ENCODE measurements at places on chromosomes 3 and 15. TPM values are rescaled to one million over a fixed set of nuclear protein-coding genes. Genes with fewer than 3 reads are reported as not detected.
A peak's percentile ranks its signal among the peaks of the same experiment; 100 is the strongest.

Gene C3orf70
- total RNA-seq: 26.4 TPM

- peaks cover 21% of the 10 kb centered on the region for H3K27me3 ChIP-seq
- DNase-seq: no peak
- no peak overlapping the region for H3K27ac ChIP-seq
- no peaks in the 10 kb centered on the region for H3K36me3 ChIP-seq
- H3K4me3 ChIP-seq: no peak overlapping the region
Measured at GRCh38 chr15:73930790-73931281, 4.6 kb downstream of the LOXL1 start.

- H3K4me1 ChIP-seq: peaks cover 35% of the 10 kb centered on the region
- peaks cover 6% of the 10 kb centered on the region for H3K36me3 ChIP-seq
- H3K27ac ChIP-seq: peak overlapping the region; percentile 0
- H3K27me3 ChIP-seq: no peaks in the 10 kb centered on the region
- DNase-seq: no peak
Measured at GRCh38 chr15:90004671-90005070, 3.5 kb downstream of the ZNF710 start.

DNA sequence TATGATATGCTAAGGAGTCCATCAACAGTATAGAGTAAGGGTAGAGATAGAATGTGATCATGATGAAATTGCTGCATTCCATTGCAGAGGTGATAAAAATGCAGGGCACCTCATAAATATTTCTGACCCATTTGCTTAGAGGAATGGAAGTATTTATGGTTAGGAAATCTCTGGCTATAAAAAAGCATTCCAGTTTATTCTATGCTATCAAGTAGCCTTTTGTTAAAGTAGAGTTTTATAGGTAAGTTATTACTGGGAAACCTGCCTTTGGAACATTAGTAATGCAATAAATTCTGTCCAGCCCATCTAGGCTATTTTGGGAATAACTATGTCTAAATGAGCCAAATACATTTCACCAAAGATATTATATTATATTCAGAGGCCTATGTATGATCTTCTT is 19.8 kb upstream of the STRIT1 start:
- H3K27me3 ChIP-seq: no peaks in the 10 kb centered on the region
- no peaks in the 10 kb centered on the region for H3K4me1 ChIP-seq
- no peak overlapping the region for H3K4me3 ChIP-seq

DNA sequence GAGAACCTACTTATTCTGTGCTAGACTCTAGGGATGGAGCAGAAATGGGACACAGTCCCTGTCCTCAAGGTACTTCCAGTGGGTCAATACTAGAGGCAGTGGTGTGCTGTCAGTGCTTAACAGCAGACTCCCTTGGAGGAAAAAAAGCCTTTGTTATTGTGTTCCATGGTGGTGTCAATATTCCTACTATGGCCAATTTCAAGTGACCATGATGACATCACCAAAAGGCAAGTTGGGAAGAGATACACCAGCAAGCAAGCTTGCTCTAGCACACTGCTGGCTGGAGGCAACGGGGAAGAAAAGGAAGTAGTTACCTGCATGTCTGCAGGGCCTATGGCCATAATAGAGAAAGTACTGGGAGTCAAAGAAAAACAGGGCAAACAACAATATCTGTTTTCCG is 89.6 kb upstream of the ETV5 start:
- H3K27ac ChIP-seq: no peak overlapping the region
- peaks cover 15% of the 10 kb centered on the region for H3K27me3 ChIP-seq
- DNase-seq: no peak
- H3K4me3 ChIP-seq: no peak overlapping the region

Gene TMEM158
- total RNA-seq: 4.8 TPM

Gene IL17RB
- 8.4 TPM for total RNA-seq

Gene CDC25A
- total RNA-seq: 7.4 TPM

Gene CCDC54
- 0.30 TPM for total RNA-seq

Gene AP3B2
- 36.4 TPM for total RNA-seq

GRCh38 chr3:24683633-24684384 is 189.2 kb upstream of the THRB start:
- DNase-seq: peak; percentile 92
- no peak overlapping the region for H3K27ac ChIP-seq
- H3K4me1 ChIP-seq: no peaks in the 10 kb centered on the region
- H3K27me3 ChIP-seq: no peaks in the 10 kb centered on the region
- H3K4me3 ChIP-seq: no peak overlapping the region
- H3K36me3 ChIP-seq: no peaks in the 10 kb centered on the region

- no peaks in the 10 kb centered on the region for H3K4me1 ChIP-seq
- DNase-seq: no peak
- no peak overlapping the region for H3K27ac ChIP-seq
- H3K27me3 ChIP-seq: no peaks in the 10 kb centered on the region
Measured at GRCh38 chr3:106510206-106510605, 641.4 kb upstream of the CBLB start.

- H3K4me3 ChIP-seq: no peak overlapping the region
- H3K4me1 ChIP-seq: peaks cover 44% of the 10 kb centered on the region
- peak; percentile 82 for DNase-seq
- H3K27ac ChIP-seq: no peak overlapping the region
- peaks cover 3% of the 10 kb centered on the region for H3K27me3 ChIP-seq
- H3K36me3 ChIP-seq: no peaks in the 10 kb centered on the region
Measured at GRCh38 chr3:13650210-13651056, 101.5 kb downstream of the FBLN2 start.

GRCh38 chr15:90814191-90814821 is 54.1 kb upstream of the FURIN start:
- H3K4me1 ChIP-seq: peaks cover 31% of the 10 kb centered on the region
- no peaks in the 10 kb centered on the region for H3K36me3 ChIP-seq
- H3K4me3 ChIP-seq: no peak overlapping the region
- no peaks in the 10 kb centered on the region for H3K27me3 ChIP-seq
- peak overlapping the region; percentile 33 for H3K27ac ChIP-seq
- no peak for DNase-seq

Gene MYRIP
- total RNA-seq: 16.6 TPM

GRCh38 chr3:34365231-34365630 is 566.8 kb downstream of the PDCD6IP start:
- no peak for DNase-seq
- no peaks in the 10 kb centered on the region for H3K36me3 ChIP-seq

- no peaks in the 10 kb centered on the region for H3K4me1 ChIP-seq
- no peak for DNase-seq
- no peak overlapping the region for H3K27ac ChIP-seq
Measured at GRCh38 chr3:110664148-110664547, 407.5 kb upstream of the NECTIN3 start.

- no peak overlapping the region for H3K27ac ChIP-seq
- peaks cover 56% of the 10 kb centered on the region for H3K36me3 ChIP-seq
- DNase-seq: no peak
Measured at GRCh38 chr3:126023390-126023789, 54.4 kb downstream of the ROPN1B start.

Gene TRPM1
- total RNA-seq: 0.10 TPM

Gene PPCDC
- total RNA-seq: 6.3 TPM

Gene GOLGA8T
- 1.1 TPM for total RNA-seq

Gene IMPG2
- total RNA-seq: 3.1 TPM

- H3K27ac ChIP-seq: no peak overlapping the region
- no peak for DNase-seq
- no peaks in the 10 kb centered on the region for H3K4me1 ChIP-seq
- no peaks in the 10 kb centered on the region for H3K36me3 ChIP-seq
Measured at GRCh38 chr15:62133141-62133540, 31.9 kb downstream of the C2CD4B start.

Gene SLITRK3
- 20.2 TPM for total RNA-seq

GRCh38 chr3:60743631-60744164 is 507.6 kb downstream of the FHIT start:
- DNase-seq: peak; percentile 27
- no peaks in the 10 kb centered on the region for H3K4me1 ChIP-seq
- H3K4me3 ChIP-seq: no peak overlapping the region
- no peaks in the 10 kb centered on the region for H3K27me3 ChIP-seq

GRCh38 chr3:118781232-118781631 is 253.4 kb downstream of the IGSF11 start:
- H3K27me3 ChIP-seq: no peaks in the 10 kb centered on the region
- H3K27ac ChIP-seq: no peak overlapping the region
- no peaks in the 10 kb centered on the region for H3K4me1 ChIP-seq

Gene RHOV
- total RNA-seq: 1.7 TPM

DNA sequence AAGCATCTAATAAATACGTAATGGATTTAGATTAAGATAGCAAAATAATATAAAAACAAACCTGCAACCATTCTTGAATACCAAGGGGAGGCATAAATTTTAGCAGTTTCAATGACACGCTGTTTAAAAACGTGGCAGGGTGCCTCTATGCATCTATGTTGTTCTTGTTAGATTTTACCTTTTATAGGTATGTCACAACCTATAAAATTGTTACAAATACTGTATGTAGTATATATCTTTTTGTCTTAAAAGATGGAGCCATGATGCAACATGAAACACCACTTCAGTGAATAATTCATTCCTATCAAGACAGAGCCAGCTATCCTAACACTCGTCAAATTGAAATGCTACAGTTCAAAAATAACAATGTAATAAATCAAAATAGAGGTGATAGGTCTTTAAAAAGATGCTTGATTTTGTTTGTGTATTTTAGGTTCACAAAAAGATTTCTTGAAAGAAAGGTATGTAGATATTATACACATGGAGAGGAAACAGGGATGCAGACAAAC is 1059.2 kb downstream of the ROBO1 start:
- no peaks in the 10 kb centered on the region for H3K4me1 ChIP-seq
- H3K27ac ChIP-seq: no peak overlapping the region
- H3K27me3 ChIP-seq: no peaks in the 10 kb centered on the region
- no peak overlapping the region for H3K4me3 ChIP-seq
- no peaks in the 10 kb centered on the region for H3K36me3 ChIP-seq

- no peak overlapping the region for H3K4me3 ChIP-seq
- H3K36me3 ChIP-seq: no peaks in the 10 kb centered on the region
- no peak for DNase-seq
- no peak overlapping the region for H3K27ac ChIP-seq
Measured at GRCh38 chr3:177420651-177421480, 223.6 kb upstream of the TBL1XR1 start.

DNA sequence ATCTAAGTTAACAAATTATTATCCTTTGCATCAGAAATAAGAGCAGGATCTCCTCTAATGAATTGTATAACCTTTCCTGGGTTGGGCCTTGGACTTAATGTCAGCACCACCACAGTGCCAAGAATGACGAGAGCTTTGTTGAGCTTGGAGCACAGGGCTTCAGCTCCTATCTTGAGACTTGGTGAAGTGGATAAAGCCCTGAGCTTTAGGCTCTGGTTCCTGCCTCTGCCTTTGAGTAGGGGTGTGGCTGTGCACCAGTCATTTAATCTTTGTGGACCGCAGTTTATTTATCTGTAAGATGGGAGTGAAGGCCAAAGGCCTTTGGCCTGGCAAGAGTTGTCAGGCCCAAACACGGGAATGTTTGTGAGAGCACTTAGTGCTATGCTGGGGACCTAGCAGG is 162.2 kb downstream of the VGLL4 start:
- H3K4me1 ChIP-seq: no peaks in the 10 kb centered on the region
- no peak overlapping the region for H3K4me3 ChIP-seq
- no peaks in the 10 kb centered on the region for H3K27me3 ChIP-seq
- no peak for DNase-seq

GRCh38 chr3:144760831-144761230 is 789.2 kb downstream of the DIPK2A start:
- DNase-seq: no peak
- H3K4me1 ChIP-seq: no peaks in the 10 kb centered on the region
- no peak overlapping the region for H3K4me3 ChIP-seq
- no peaks in the 10 kb centered on the region for H3K36me3 ChIP-seq

Gene MGA
- total RNA-seq: 76.2 TPM

Gene KBTBD13
- not detected for total RNA-seq

GRCh38 chr15:53910236-53910849 is 67.9 kb upstream of the UNC13C start:
- H3K4me3 ChIP-seq: no peak overlapping the region
- H3K27ac ChIP-seq: no peak overlapping the region
- no peaks in the 10 kb centered on the region for H3K4me1 ChIP-seq
- no peak for DNase-seq

- no peaks in the 10 kb centered on the region for H3K36me3 ChIP-seq
- DNase-seq: no peak
- peak overlapping the region; percentile 10 for H3K27ac ChIP-seq
- no peak overlapping the region for H3K4me3 ChIP-seq
- H3K27me3 ChIP-seq: no peaks in the 10 kb centered on the region
- H3K4me1 ChIP-seq: no peaks in the 10 kb centered on the region
Measured at GRCh38 chr3:65732051-65732935, 306.4 kb downstream of the MAGI1 start.

DNA sequence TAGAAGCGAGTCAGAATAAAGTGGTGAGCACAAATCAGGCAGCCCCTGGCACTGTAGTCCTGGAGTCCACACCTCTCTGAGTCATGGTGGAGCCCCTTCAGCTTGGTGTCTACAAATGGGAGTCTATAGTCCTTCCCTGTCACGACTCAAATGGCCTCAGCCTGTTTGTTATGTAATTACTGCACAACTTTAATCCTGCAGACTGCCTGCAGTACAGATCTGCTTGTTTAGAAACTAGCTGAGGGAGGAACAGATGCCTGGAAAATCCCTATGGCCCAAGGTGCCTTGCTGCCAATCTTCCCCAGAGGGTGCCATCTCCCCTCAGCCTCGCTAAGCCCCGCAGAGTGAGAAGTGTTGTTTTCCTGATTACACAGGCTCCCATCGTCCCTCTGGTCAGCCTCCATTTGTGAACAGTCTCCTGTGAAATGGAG is 3.9 kb upstream of the CXCR6 start:
- no peak overlapping the region for H3K4me3 ChIP-seq
- peaks cover 4% of the 10 kb centered on the region for H3K4me1 ChIP-seq
- H3K27ac ChIP-seq: no peak overlapping the region
- no peak for DNase-seq
- H3K27me3 ChIP-seq: no peaks in the 10 kb centered on the region

Gene EPHA6
- total RNA-seq: 19.3 TPM

Gene GRM2
- 1.5 TPM for total RNA-seq

DNA sequence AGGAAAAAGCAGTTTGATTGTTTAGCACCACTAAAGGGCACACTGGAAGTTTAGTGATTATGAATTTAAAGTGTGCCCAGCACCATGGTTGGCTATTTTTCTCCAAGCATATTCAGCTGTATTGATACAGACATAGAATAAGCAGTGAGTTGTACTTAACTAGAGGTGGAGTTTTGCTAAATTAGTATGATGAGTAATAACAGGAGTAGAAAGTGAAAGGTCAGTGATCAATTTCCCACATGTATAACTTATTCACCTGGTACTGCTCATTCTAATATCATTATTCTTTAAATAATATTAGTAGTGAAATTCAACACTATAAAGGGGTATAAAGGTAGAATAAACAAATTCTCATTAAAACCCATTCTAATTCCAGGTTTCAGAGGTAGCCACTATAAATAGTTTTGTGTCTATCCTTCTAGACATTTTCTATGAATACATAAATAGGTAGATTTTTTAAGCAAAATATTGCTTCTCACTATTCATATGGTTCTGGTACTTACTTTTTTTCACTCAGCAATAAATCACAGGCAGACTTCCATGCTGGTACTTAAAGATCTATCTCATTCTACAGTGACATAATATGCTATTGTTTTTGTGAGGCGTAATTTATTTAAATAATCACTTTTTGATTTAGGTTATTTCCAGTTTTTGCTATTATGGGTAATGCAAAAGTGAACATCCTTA is 732.9 kb downstream of the VGLL3 start:
- H3K4me3 ChIP-seq: no peak overlapping the region
- H3K27ac ChIP-seq: no peak overlapping the region
- no peaks in the 10 kb centered on the region for H3K4me1 ChIP-seq

- H3K27me3 ChIP-seq: no peaks in the 10 kb centered on the region
- DNase-seq: peak; percentile 78
- no peaks in the 10 kb centered on the region for H3K36me3 ChIP-seq
- H3K27ac ChIP-seq: no peak overlapping the region
- H3K4me1 ChIP-seq: no peaks in the 10 kb centered on the region
Measured at GRCh38 chr3:147514366-147515160, 105.4 kb downstream of the ZIC1 start.

Gene KCTD6
- 29.7 TPM for total RNA-seq

Measured in spinal cord (tissue), 10 donors.